ENCODE measurements at places on chromosomes 7 and 10.

GRCh38 chr7:148543-148931 is 43.8 kb upstream of the FAM20C start:
- DNase-seq: no peak

GRCh38 chr7:37050801-37051200 is 326.5 kb upstream of the AOAH start:
- DNase-seq: no peak

- DNase-seq: peak; percentile 10
Measured at GRCh38 chr7:121557034-121557892, 161.2 kb upstream of the FAM3C start.

DNA sequence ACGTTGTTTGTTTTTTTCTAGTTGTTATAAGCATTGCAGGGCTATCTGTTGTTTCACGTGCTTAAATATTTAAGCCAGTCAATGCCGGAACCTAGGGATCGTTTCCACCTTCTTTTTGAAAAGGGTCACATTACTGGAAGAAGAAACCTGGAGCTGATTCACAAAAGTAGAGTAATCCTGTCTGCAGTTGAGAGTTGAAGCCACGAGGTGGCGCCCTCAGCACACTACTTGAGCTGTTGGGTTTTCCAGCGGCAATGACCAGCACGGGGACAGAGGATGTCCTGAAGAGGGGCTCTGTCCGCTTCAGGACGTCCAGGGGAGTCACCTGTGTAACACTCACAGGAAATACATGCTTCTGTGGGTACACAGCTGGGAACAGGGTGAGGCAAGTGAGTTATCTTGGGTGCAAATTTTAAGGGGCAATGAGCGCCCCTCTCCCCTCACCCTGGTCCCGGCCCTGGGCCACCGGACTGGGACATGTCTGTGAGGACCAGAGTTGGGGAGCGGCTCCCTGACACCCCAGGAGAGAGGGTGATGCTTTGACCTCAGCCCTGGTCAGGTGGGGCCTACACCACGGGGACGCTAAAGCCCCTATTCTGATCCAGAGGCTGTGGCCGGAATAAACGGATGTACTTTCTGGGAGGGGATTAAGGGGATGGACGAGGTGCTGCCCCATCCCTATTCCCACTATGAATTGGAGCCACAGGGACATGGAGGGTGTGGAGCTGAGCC is 26.3 kb upstream of the WDFY4 start:
- peak; percentile 69 for DNase-seq

DNA sequence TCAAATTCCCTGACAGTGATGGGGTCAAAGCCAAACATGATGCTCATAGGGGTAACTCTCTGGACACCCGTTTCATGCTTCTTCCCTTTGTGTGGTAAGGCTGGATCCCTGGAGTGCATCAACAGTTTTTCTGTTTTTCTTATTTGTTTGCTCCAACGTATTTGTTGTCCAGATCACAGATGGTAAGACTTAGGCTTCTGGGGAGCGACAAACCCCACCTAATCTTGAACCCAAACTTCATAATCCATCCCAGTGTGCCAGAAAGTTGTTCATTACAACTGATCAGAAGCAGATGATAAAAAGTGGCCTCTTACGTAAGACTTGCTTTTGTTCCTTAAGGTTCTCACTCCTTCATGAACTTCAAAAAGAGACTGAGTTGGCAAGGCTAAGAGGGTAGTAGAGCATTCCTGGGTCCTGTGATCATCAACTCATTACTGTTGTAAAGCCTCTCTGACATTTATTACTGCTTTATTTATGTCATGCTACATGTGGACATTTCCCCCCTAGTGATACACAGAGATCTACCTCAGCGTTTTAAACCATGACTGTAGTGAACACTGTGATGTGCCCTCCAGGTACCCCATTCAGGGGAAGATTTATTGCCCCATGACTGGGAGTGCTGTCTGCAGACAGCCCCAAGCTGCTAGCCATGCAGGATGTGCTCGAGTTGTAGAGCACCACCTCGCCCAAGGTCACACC is 125.6 kb downstream of the CCDC71L start:
- peak; percentile 61 for DNase-seq
